H54 (cell line): ENCODE measurements at places on chromosomes 5 and 9.

DNA sequence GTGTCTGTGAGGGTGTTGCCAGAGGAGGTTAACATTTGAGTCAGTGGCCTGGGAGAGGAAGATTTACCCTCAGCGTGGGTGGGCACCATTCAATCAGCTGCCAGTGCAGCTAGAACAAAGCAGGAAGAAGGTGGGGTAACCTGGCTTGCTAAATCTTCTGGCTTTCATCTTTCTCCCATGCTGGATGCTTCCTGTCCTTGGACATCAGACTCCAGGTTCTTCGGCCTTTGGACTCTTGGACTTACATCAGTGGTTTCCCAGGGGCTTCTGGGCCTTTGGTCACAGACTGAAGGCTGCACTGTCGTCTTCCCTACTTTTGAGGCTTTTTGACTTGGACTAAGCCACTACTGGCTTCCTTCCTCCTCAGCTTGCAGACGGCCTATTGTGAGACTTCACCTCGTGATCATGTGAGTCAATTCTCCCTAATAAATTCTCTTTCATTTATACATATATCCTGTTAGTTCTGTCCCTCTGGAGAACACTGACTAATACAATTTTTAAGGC is 38.1 kb downstream of the PBX3 start:
- DNase-seq, result no peak

DNA sequence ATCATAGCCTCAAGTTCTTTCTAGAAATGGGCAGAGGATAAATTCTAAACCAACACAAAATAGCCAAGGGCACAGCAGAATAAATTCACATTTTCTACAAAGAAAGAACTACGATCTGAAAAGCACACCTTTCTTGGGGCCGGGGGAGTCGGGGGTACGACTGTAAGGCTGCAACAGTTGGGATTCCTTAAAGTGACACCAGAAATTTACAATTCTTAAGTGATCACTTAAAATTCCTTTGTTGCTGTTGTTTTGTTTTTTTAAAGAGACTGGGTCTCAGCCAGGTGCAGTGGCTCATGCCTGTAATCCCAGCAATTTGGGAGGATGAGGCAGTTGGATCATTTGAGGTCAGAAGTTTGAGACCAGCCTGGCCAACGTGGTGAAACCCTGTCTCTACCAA is 95.8 kb downstream of the CDK5RAP2 start:
- no peak for DNase-seq

- DNase-seq, result no peak
Measured at GRCh38 chr5:173614591-173614990, 1.9 kb downstream of the BOD1 start.

GRCh38 chr5:1386274-1386717 is 41.4 kb upstream of the CLPTM1L start:
- DNase-seq, result peak; percentile 72

- DNase-seq, result peak; percentile 71
Measured at GRCh38 chr5:55868846-55869245, 17.7 kb downstream of the IL31RA start.

DNA sequence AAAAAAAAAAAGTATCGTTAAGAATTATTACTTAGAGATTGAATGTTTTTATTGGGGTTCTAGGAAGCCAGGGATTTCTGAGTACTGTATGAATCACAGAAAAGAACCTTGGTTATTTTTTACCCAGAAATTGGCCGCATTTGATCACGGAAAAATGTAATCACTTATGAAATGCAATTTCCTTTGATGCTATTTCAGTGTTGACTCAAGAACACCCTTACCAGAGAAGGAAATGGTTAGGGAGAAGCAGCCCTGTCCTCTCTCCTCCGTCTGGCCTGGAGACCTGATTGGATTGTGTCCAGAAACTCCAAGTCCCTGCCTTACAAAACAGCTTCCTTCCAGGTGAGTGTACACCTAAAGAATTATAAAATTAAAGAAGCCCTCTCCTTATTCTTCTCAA is 116.7 kb downstream of the MED10 start:
- DNase-seq, result no peak

DNA sequence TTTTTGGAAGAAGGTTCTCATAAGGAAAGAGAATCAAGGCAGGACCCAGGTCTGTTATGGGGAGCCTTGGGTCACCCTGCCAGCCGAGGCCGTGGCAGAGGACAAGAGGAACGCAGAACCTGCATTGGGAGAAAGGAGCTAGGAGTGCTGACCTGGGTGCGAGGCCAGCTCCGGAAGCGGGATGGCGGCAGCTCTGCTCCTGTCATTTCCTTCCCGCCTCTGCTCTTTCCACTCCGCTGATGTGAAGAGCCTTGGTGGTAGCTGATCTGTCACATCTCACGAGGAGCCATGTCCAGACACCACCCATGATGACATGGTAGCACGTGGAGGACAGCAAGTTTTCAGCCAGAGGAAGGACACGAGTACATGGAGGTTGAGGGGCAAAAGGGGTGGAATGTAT is 109.5 kb upstream of the COL5A1 start:
- no peak for DNase-seq

DNA sequence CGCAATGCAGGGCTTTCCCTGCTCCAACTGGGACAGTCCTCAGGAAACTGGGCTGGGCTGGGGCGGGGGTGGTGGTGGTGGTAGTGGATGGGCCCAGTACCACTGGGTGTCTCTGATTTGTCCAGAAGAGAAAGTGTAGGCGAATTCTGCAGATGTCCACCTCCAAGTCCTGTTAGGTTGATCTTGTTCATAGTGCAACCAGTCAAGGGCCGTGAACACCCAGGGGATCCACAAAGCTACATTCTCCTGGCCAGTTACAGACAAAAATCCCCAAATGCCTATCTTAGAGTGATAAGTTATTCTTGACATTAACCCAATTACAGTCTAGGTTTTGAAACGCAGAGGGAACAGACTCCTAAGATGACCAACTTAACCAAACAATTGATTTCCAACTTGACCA is 97.5 kb upstream of the SHB start:
- no peak for DNase-seq

DNA sequence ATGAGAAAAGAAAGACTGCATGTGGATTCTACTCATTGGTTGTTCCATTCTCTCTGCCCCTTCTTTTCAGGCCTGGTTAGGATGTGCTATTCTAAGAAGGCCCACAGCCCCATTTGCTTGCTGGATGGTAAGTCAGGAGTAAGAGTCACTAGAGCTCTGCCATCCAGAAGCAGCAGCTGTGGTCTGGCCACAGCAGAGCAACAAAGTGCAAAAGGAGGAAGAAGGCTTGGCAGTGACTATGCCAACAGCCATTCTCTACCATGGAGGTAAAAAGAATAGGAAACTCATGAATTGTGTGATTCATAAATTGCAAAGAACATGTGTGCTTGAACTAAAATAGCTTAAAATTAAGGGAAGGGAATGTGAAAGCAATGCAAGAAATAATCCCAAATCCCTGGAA is 20.9 kb downstream of the KLHL3 start:
- no peak for DNase-seq

DNA sequence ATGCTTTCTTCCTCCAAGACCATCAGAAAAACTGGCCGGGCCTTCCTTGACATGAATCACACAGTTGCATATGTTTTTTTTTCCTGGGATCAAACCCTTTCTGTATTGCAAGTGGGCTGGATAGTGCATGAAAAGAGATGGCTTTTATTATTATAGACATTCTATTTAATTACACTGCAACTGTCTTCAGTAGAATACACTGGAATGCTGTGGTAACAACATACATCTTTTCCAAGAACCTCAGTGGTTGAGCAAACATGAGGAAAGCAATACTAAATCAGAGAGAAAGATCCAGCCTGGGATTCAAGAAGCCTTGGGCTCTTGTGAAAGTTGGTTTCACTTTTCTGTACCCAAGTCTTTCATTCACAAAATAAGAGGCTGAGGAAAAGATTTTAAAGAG is 193.0 kb downstream of the DMAC1 start:
- DNase-seq, result no peak

DNA sequence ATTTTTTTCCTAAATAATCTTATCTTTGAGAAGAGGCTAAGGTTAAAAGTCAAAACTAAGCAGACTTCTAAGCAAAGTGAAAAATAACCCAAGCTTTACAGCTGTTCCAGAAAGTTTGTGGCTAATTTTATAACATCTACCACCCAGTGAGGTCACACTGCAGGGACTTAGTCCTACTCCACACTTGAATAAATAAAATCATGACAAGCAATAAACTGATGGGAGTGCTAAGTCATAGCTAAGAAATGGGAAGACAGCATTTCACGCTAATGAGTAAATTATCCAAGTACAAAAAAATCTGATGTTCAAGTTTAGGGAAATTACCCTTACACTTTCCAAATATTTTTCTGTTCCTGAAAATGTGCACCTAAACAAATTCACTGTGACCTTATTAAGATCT is 47.7 kb downstream of the ZNF608 start:
- no peak for DNase-seq

DNA sequence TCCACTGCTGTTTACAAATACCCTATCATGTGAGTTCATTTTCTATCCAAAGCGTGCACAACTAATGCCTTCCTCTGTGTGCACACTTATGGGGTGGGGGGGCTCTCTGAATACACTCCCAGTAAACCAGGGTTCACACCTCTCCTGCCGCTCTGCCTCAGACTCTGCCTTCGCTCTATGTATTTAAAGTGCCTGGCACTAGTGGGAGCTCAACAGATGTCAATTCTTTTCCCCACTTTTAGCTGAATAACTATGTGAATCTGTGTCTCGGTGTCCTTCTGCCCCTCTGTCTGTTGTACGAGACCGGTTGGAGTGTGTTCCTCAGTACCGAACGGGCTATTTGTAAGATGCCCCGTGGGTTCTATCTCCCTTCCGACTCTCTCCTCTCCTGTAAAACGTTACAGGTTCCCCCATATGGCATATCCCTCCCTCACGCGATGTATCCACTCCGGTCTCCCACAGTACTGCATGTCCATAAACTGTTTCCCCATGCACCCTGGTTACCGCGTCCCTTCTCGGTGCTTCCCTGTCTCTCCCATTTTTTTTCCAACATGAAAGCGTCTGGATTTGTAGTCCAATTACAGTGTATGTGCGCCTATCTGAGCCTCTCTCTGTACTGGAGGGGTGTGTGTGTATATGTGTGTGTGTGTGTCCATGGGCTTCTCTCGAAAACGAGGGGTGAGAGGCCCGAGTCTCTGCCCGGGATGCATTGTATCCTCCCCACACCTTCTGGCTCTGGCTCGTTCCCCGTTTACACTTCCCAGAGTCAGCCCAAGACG is 1.6 kb downstream of the ELL2 start:
- no peak for DNase-seq

GRCh38 chr5:153099328-153099727 is 391.1 kb upstream of the GRIA1 start:
- DNase-seq, result no peak

- DNase-seq, result no peak
Measured at GRCh38 chr5:114412510-114413171, 50.8 kb downstream of the KCNN2 start.

- no peak for DNase-seq
Measured at GRCh38 chr5:125700380-125700861, 722.8 kb upstream of the GRAMD2B start.

GRCh38 chr9:69768101-69768500 is 8.3 kb upstream of the PTAR1 start:
- no peak for DNase-seq

DNA sequence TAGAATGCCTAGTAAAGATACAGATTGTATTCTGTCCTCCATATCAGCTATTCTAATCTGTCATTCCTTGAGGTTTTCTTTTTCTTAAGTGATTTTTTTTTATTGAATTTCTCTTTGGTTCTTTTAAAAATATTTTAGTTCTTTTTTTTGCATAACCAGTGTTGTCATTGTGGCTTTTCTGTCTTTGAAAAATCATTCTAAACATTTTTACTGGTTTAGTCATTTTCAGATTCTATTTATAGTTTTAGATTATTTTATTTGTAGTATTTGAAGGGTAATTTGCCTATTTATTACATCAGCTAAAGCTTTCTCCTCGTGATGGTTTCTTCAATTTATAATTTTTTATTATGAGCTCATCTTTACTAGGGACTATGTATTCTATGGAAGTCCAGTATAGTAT is 78.1 kb downstream of the NDUFAF2 start:
- no peak for DNase-seq

GRCh38 chr9:93198117-93198837 is 14.3 kb downstream of the WNK2 start:
- DNase-seq, result no peak

- DNase-seq, result peak; percentile 98
Measured at GRCh38 chr9:120936011-120936763, 9.6 kb upstream of the TRAF1 start.

- no peak for DNase-seq
Measured at GRCh38 chr5:76403766-76404222, 709 bp downstream of the IQGAP2 start.

DNA sequence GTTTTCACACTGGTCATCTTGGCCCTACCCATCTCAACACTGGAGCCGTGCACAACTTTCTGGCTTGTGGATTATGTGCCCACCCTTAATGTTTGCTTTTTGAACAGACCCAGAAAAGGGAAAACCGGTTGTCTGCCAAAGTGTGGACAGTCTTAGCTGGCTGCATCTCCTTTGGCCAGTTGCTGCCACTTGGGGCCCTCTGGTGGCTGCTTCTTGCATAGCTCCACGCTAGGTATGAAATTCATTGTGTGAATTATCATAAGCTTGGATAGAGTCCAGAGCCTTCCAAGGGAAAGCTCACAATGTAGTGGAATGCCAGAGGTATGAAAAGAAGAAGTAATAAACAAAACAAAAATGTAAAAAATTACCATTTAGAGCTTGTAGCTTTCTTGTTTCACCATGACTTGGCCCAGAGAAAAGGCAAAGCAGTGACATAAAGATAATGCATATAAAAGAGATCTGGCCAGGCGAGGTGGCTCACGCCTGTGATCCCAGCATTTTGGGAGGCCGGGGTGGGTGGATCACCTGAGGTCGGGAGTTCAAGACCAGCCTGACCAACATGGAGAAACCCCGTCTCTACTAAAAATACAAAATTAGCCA is 12.5 kb upstream of the SLC36A3 start:
- peak; percentile 70 for DNase-seq

DNA sequence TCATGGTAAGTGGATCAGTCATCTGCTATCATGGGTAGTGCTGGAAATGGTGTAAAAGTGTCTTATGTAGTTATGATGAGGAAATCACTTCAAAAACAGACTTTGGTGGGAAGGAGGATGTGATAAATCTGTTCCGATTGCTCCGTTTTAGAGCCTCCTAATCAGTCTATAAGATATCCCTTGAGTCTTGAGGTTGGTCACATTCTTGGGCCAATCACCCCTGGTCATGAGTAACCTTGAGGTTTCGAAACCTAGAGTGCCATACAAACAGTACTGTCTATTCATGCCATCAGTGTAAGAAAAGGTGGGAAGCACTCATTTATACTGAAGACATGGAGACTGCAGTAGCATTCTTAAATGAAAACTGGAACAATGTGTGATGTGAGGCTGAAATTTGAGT is 45.8 kb downstream of the LRRTM2 start:
- no peak for DNase-seq

DNA sequence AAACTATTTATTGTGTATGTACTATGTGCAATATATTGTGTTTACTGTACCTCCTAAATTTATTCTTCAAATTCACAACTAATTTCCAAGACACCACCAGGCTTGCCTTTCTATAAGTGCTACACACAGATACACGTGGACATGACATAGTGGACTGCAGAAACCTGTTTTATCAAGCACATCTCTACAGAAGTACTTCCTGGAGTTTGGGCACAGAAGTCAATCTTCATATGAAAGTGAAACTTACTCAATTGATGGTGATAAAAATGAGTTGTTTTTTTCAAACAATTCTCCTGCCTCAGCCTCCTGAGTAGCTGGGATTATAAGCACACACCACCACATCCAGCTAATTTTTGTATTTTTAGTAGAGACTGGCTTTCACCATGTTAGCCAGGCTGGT is 57.6 kb downstream of the NLN start:
- DNase-seq, result no peak

GRCh38 chr9:8419596-8420275 is 620.2 kb upstream of the DMAC1 start:
- no peak for DNase-seq

- DNase-seq, result no peak
Measured at GRCh38 chr5:137478043-137478442, 21.1 kb downstream of the SPOCK1 start.
